ENCODE measurements at places on chromosomes 12 and 14.

DNA sequence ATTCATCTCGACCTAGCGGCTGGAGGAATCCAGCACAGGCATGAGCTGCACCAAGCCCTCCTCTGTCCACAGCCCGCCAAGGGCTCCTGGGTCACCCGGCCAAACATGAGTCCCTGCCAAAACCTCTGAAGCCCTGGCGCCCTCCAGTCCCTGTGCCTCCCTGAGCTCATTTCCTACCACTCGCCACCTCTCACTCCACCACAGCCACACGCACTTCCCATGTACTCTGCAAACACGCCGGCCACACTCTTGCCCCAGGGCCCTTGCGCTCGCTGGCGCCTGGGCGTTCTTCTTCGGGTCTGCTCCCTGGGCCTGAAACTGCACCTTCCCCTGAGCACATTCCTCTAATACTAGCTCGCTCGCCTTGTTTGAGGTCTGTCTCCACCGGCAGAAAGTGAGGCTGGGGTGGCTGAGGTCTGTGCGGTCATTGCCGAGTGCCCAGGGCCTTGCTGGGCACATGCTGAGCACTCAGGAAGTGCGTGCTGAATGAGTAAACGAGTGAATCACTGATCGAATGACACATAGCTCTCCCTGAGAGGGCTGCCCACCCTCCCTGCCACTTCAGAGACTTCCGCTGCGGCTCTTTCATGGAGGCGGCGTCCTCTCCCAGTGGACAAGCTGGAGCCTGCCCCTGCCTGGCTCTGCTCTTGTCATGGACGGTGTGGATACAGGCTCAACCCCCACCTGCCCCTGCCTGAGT is 33.7 kb upstream of the DLK1 start:
- no peak for DNase-seq

GRCh38 chr12:32462908-32463307 is 63.5 kb downstream of the FGD4 start:
- DNase-seq, result no peak

DNA sequence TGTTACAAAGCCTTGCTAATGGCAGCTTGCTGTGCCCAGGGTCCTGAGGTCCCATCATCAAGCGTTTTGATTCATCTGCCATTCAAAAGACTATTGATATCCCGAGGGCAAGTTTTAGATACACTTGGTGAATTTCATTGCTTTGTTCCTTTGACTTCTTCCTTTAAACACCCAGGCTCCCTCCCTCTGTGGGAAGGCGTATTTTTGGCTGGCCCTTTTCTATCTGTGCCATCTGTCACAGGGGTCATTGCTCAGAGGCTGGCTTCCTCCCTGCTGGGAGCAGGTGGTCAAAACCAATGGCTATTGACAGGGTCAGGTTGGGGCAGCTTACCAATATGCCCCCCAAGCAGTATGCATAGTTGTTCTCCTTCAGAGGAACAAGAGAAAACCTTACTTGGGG is 40.0 kb downstream of the SCN8A start:
- DNase-seq, result no peak

DNA sequence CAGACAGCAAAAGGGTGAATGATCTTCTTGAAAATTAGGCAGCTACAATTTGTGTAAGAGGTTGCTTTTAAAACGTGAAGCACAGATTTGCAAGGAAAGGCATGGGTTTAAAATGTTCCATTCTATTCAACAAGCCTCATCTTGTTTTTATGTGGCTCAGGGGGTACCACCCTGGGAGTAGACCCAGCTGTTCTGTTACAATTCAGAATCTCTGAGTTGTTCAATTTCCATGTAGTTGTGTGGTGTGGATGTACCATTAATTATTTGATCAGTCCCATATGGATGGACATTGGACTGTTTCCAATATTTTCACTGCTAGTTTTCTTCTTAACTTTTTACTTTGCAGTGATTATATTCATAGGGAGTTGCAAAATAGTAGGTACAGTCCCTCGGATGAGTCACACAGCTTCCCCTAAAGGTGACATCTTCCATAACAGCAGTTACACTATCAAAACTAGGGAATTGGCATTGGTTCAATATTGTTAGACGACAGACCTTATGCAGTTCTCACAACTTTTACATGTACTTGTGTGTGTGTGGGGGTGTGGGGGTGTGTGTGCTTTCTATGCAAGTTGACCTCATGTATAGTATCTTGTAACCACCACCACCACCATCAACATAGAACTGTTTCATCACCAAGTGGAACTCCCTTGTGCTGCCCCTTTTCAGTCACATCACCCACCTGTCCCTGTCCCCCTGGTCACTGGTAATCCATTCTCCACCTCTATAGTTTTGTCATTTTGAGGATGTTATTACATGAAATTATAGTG is 59.0 kb upstream of the CAPRIN2 start:
- no peak for DNase-seq

GRCh38 chr14:85762526-85762925 is 232.6 kb downstream of the FLRT2 start:
- no peak for DNase-seq

- DNase-seq, result no peak
Measured at GRCh38 chr14:33945210-33946088, 5.4 kb downstream of the EGLN3 start.

DNA sequence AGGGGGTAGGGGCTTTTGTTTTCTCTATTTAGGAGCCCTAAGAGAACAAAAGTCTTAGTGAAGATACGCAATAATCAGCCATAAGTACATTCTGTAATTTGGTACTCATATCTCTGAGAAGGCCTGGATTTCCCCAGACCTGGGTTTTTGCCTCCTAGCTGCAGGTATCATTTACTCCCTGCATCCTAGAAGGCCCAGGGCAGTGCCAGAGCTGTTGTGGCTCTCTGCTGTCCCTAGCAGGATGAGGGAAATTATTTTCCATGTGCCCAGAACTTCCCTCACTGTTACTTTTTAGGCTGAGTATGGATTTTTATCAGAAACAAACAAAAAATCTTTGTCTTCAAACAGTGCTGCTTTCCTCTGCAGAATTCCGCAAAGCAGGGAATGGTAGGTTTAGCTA is 192.5 kb upstream of the SYT1 start:
- DNase-seq, result no peak

DNA sequence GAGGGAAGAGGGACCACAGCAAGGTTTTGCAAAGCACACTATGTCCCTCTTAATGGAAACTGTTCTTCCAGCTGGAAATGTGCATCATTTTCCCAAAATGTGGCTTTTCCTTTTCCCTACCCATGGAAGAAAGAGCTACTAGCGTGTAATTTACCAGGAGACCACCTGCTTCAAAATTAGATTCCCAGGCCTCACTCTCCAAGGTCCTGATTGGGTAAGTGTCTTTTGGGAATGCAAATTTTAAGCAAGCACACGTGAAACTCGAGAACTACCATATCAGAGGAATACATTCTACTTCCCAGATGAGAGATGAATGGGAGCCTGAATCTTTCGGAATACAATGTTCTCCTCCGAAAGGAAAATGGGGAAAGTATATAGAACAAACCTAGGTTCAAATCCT is 201.6 kb upstream of the NOS1 start:
- DNase-seq, result no peak

- no peak for DNase-seq
Measured at GRCh38 chr14:86601813-86602212, 1071.9 kb downstream of the FLRT2 start.

DNA sequence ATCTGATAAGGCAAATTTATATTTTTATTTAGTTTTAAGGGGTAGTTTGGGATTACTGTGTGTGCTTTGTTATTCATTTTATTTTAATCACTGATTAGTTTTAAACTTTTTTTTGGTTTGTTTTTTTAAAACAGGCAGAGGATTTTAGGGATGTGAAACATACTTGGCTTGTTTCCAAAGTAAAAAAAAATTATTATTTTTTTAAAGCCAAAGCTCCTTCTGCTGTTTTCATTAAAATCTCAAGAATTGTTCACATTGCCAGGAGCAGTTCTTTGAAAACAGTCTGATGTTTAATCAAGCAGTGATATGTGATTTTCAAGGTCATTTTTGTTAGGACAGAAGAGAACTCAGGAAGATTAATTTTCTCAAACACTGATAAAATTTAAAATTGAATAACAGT is 11.2 kb downstream of the TTC8 start:
- no peak for DNase-seq

DNA sequence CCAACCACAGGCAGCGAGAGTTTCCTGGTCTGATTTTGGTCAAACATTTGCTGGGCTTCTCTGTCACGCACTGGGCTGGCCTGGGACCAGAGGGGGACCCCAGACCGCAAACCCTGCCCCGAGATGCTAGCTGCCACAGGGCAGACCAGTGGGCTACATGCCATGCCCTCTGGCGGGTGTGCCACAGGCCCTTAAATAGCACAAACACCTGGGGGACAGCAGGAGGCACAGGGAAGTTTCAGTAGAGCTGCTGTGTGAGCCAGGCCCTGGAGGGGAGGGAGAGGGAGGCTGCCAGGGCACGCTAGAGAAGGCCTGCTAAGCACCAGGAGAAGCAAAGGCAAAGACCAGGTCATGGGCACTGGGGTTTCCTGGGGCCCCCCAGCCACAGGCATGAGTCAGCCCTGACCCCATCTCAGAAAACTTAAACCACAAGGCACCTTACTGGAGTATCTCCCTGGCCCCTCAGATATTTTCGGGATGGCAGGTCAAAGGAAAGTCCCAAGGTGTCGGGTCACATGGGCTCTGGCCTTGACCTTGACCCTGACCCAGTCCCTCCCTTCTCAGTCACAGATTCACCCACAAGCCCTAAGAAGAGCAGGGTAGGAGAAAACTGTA is 29.2 kb downstream of the ITPK1 start:
- no peak for DNase-seq

DNA sequence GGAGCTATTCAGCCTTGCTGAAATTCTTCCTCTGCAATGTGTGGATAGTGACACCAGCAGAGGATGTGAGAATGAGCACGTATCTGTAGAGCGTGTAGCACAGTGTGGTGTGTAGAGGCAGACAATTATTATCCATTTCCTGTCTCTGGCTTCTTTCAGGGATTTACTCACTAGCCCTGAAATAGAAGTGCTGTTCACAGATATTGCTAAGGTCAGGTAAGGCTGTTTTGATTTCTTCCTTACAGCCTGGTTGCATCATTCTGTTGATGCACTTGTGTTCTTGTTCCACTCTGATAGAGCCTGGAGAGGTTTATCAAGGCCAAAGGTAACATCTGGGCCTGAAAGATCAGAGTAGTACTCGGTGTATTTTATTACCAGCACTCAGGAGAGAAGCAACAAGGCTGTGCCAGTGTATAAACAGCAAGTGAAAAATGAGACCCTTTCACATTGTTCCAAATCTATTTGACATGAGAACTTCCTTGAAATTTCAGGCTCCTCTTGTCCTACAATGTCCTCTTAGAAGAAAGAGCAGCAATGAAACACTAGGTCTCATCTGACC is 16.7 kb downstream of the ARG2 start:
- no peak for DNase-seq

GRCh38 chr14:75753696-75754095 is 92.7 kb downstream of the TTLL5 start:
- DNase-seq, result no peak

DNA sequence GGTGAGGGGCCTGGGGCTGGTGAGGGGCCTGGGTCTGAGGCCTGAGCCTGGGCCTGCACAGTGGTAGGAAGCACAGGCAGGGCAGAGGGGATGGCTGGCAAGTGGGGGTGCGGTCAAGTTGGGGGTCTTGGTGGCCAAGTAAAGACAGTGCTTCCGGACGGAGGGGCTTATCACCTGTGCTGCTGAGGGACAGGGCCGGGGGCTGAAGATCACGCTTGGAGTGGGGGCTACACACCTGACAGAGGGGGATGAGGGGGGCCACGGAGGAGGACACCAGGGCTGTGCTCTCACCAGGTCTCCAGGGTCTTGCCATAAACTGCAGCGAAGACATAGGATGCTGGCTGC is 12.2 kb downstream of the TEDC1 start:
- DNase-seq, result no peak

DNA sequence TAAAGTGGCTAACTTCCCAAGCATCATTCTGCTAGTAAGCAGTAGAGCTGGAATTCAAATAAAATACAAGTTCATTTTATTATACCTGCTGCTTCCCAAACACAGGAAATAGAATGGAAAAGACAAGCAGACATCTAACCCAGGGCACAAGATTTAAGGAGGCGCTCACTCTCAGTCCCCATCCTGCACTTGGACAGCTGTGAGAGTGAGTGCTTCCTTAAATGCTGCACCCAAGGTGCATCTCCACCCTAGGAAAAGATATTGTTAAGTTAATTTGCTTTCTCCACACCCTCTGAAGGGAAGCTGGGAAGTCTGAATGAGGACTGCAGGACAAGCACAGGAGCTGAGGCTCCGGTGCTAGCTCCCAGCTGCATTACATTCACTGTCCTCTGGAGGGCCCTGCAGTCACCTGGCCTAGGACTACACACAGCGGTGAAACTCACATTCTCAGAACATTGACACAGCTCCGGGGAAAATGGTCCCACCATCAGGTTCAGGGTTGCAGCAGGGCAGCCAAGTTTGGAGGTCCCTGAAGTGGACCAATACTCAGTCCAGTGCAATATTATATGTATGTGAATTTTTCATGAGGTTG is 14.2 kb downstream of the HEBP1 start:
- no peak for DNase-seq

GRCh38 chr12:106133136-106134087 is 5.3 kb downstream of the NUAK1 start:
- no peak for DNase-seq

- DNase-seq, result no peak
Measured at GRCh38 chr14:94427016-94427613, 25.5 kb downstream of the SERPINA11 start.

DNA sequence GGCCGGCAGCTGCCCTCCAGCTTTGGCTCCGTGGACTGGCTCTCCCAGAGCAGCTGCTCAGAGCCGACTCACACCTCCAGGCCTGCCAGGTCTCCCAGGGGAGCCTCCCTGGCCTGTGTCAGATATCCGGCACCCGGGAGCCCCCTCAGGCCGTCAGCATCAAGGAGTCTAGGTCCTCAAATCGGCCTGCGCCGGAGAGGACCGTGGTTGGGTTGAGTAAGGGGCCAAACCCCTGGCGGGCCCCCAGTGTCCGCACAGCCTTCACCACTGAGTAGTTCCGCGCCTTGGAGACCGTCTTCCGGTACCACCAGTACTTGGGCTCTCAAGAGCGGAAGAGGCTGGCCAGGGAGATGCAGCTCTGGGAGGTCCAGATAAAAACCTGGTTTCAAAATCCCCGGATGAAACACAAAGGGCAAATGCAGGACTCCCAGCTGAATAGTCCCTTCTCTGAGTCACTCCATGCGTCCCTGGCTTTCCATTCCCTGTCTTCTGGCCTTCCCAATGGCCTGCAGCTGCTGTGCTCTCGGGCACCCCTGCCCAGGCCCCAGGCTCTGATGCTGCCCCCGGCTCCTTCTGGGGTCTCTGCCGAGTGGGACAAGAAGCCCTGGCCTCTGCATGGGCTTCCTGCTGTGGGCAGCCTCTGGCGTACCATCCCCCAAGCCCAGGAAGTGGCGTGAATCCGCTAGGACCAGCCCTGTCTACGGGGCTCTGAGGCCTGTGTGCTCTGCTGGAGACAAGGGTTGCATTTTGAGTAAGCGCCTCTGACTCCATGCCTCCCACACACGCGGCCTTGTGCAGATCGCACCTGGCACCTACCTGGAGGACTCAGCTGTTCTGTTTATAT is 245.1 kb upstream of the ATXN7L3B start:
- DNase-seq, result no peak

GRCh38 chr12:97461553-97461952 is 1.1 kb upstream of the RMST start:
- no peak for DNase-seq

- no peak for DNase-seq
Measured at GRCh38 chr12:20560935-20561334, 134.2 kb upstream of the SLCO1C1 start.
